MM.1S (cell line): ENCODE measurements at places on chromosomes 2 and 18.

- no peak for DNase-seq
Observed at GRCh38 chr2:102258386-102259074, 52.8 kb upstream of the IL1RL1 start.

DNA sequence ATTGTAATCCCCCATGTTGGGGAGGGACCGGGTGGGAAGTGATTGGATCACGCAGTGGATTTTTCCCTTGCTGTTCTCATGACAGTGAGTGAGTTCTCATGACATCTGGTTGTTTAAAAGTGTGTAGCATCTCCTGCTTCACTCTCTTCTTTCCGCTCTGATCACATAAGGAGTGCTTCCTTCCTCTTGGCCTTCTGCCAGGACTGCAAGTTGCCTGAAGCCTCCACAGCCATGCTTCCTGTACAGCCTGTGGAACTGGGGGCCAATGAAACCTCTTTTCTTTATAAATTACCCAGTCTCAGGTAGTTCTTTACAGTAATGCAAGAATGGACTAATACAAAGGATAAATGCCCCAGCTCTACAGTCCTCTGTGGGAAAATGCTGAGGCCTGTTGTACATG lies 437.5 kb upstream of the NXPH2 start:
- DNase-seq = no peak

DNA sequence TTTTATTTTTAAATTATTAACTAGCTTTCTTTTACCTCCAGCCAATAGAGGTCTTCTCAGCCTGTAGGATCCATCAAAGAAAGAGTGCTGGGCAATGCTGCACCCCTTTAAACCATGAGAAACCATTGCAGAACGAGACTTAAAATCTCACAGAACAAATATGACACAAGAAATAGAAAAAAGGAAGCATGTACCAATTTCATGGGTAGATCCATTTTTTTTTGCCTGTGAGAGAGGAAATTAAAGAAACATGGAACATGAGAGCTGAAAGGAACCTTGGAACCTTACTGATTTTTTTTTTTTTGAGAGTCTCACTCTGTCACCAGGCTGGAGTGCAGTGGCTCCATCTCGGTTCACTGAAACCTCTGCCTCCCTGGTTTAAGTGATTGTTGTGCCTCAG lies 14.0 kb downstream of the HRH4 start:
- no peak for DNase-seq

GRCh38 chr2:71796174-71796593 lies 342.8 kb downstream of the DYSF start:
- no peak for DNase-seq

DNA sequence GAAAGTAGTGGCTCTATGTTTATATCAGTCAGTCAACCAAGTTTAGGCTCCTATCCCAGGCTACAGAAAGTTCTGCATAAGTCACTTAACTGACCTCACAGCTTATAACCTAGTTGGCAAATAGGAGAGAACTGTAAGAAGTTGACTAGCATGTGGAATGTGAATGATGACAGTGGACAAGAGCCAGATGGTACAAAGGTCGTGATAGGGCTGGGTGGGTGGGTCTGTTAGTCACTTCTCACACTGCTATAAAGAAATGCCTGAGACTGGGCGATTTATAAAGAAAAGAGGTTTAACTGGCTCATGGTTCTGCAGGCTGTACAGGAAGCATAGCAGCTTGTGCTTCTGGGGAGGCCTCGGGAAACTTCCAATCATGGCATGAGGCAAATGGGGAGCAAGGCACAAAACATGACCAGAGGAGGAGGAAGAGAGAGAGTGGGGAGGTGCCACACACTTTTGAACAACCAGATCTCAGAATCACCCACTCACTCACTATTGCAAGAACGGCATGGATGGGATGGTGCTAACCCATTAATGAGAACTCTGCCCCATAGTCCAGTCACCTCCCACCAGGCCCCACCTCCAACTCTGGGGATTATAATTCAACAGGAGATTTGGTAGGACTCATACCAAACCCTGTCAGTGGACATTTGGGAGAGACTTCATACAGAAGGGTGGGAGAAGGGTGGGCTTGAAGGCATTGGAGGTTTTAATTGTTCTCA lies 68.8 kb downstream of the LTBP1 start:
- DNase-seq = no peak

- DNase-seq = no peak
Observed at GRCh38 chr2:138601458-138602165, 100.0 kb downstream of the SPOPL start.

DNA sequence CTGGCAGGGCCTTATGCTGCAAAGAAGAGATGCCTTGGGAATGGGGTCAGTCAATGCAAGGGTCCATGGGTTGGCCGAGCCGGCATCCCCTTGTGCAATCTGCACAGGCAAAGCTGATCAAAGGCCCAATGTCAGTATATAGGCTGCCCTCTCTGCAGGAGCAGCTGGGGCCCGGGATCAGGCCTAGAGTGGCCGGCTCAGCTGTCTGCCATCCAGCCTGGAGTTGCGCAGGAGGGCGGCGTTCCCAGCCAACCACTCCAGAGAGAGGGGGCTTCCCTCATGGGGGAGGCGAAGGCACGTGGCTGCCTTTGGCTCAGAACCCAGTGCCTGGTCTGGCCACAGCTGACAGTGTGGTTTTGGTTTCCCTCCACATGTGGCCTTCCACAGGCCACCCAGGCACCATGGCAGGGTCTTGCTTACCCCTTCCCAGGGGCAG lies 3.9 kb downstream of the INPP5D start:
- DNase-seq = no peak

- no peak for DNase-seq
Observed at GRCh38 chr2:39537150-39537549, 100.1 kb upstream of the MAP4K3 start.

DNA sequence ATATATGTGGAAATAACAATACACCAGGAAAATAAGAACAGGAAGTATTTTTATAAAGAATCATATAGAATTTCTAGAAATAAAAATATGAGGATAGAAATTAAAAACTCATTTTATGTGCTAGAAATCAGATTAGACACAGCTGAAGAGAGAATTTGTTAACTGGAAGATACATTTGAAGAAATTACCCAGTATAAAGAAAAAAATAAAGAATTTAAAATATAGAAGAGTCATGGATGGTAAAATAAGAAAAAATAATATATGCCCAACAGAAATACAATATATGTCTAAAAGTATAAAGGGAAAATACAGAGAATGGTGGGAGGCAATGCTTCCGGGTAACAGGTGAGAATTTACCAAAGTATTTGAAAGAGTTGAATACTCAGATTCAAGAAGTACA lies 539.9 kb downstream of the NR4A2 start:
- no peak for DNase-seq

- DNase-seq = peak; percentile 26
Observed at GRCh38 chr2:196987649-196988364, 61.3 kb upstream of the PGAP1 start.

GRCh38 chr2:54042341-54042740 lies 71.5 kb upstream of the PSME4 start:
- DNase-seq = no peak

- peak; percentile 8 for DNase-seq
Observed at GRCh38 chr2:168889635-168890005, 610 bp downstream of the SPC25 start.

GRCh38 chr2:45258311-45258710 lies 249.1 kb upstream of the SIX2 start:
- DNase-seq = no peak

DNA sequence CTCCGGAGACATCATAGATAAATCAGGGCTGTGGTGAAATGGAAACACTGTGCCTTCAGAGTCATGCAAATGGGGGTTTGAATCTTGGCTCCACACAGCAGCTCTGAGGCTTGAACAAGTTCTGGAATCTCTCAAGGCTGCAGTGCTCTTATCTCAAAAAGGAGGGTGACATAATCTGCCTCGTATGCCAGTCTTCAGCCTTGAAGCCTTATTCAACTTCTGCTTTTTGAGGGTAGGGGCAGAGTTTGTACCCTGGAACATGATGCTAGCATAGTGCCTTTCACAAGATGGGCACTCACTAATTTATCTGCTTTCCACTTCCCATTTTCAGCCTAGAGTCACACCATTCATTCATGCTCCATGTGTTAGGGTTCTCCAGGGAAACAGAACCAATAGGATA lies 42.3 kb downstream of the GATA6 start:
- DNase-seq = no peak

DNA sequence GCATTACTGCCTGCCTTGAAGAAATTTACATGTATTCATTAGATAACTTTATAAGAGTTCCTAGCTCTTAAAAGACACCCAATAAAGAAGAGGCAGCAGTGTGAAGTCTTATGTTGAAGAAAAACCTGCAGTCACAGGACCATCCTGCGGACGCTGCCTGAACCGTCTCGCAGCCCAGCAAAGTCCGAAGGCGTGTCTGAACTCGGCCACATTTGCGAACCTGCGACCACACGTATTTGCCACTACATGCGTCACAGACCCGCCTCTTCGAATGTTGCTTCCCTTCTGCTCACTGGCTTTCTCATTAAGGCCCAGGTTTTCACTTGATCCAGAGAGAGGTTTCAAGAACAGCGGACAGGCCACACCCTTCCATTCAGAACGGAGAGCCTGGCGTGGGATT lies 41.2 kb downstream of the CNGA3 start:
- DNase-seq = no peak

GRCh38 chr18:54129448-54130067 lies 94.9 kb downstream of the MBD2 start:
- DNase-seq = no peak

GRCh38 chr2:71224935-71225334 lies 2.0 kb downstream of the PAIP2B start:
- no peak for DNase-seq

GRCh38 chr18:58247363-58247834 lies 203.4 kb downstream of the NEDD4L start:
- no peak for DNase-seq

GRCh38 chr18:43265465-43265864 lies 11.8 kb downstream of the SYT4 start:
- DNase-seq = no peak

DNA sequence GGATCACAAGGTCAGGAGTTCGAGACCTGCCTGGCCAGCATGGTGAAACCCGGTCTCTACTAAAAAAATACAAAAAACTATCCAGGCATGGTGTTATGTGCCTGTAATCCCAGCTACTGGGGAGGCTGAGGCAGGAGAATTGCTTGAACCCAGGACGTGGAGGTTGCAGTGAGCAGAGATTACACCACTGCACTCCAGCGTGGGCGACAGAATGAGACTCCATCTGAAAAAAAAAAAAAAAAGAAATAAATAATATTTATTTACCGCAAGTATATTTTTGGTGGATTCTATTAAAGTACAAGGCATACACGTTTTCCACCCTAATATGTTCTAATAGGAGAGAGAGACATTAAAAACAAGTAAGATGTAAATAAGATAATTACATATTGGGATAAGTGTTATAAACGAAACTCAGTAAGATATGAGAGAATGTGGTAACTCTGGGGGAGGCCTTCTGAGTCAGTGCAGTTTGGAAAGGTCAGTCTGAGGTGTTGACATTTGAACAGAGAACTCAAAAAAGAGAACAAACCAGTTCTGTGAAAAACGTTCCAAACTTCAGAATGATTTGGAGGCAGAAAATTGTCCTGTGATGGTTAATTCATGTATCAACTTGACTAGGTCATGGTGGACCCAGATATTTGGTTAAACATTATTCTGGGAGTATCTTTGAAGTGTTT lies 8.8 kb upstream of the POLI start:
- no peak for DNase-seq

- no peak for DNase-seq
Observed at GRCh38 chr18:62998443-62998842, 283.1 kb downstream of the PHLPP1 start.

- no peak for DNase-seq
Observed at GRCh38 chr18:10207682-10208345, 246.6 kb upstream of the APCDD1 start.

DNA sequence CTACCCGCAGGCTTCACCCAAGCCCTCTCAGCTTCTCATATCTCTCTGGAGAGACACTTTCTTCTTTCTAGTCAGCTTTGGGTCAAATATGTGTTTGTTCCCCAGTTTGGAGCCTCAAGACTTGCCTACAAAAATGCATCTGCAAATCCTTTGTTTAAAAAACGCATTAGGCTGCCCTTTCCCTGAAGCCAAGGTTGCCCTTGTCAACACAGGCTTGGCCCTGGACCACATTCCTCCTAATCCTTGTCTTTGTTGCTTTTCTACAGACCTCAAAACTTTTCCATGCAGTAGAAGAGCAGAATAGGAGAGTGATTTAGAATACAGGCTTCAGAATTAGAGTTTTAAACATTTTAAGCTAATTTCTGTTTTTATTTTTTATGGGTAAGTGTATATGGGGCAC lies 307.8 kb downstream of the NAPG start:
- no peak for DNase-seq

DNA sequence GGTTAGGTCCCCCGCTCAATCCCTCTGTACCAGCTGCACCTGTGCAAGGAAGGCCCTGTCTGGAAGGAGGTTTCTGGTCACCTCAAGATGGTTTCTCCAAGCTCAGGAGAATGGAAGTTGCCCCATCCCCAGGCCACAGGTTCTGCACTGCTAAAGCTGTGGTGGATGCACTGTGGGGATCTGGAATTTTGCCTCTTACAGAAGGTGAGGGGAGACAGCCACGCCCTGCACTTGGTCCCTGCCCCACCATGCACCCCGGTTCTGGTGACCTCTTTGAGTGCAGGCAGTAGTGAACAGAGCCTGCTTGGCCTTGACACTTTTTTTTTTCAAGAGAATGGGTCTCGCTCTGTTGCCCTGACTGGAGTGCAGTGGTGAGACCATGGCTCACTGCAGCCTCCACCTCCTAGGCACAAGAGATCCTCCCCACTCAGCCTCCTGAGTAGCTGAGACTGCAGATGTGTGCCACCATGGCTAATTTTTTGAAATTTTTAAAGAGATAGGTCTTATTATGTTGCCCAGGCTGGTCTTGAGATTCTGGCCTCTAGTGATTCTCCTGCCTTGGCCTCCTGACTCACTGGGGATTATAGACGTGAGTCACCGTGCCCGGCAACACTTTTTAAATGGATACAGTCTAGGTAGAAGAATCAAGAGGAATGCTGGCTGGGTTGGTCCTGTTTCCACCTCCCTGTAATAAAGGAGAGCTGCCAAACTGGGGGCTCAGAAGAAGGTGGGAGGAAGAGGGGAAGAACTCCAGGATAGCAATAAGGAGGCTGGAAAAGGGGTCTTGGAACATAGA lies 5.8 kb upstream of the NT5DC4 start:
- no peak for DNase-seq

- no peak for DNase-seq
Observed at GRCh38 chr2:220394433-220394832, 767.0 kb downstream of the SLC4A3 start.

DNA sequence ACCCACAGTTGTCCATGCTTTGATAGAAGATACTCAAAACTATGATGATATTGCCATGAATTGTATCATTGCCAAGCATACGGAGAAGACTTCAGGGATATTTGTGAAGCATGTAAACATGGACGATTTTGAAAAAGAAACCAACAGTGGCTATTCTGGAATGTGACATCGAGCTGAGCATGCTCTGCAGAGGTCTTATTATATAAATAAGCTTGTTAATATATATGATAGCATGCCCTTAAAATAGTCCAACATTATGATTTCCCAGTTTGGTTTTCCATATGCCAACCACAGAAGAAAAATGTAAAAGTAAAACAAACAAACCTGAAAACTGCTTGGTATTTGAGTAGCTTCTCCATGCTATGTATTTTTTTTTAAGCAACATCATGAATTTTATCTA lies 159.1 kb downstream of the LNPK start:
- DNase-seq = no peak
